A172 (cell line): ENCODE measurements at places on chromosomes 3 and 15. TPM values are rescaled to one million over a fixed set of nuclear protein-coding genes. Genes with fewer than 3 reads are reported as not detected.

The GOLGA8J gene
- 0.40 TPM in 1 of 2 replicates, not detected in the other for total RNA-seq

The OXTR gene
- 115 and 124 TPM in 2 replicates for total RNA-seq

The MESD gene
- 19.5 and 20.2 TPM in 2 replicates for total RNA-seq

The DOCK3 gene
- 1.4 TPM in 2 replicates for total RNA-seq

The TMC3 gene
- total RNA-seq, result not detected in 2 replicates

DNA sequence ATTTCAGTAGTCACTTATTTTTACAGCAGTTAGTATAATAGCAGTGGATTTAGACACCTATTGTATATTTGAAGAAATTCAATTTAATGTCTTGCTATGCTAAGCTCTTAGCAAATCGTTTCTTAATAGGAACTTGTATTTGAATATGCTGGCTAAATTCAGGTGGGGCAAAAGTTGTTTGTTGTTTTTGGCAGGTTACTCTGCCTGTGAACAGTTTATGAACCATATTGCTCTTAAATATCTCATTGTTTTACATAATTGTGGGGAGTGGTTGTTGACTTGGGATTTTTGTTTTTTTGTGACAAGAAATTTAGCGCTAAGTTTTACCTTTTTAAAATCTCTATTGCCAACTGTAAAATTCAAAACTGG lies 43.4 kb downstream of the NR2C2 start:
- DNase-seq, result no peak

GRCh38 chr3:32392536-32393302 lies 1.1 kb downstream of the CMTM7 start:
- DNase-seq, result peak; percentile 48

DNA sequence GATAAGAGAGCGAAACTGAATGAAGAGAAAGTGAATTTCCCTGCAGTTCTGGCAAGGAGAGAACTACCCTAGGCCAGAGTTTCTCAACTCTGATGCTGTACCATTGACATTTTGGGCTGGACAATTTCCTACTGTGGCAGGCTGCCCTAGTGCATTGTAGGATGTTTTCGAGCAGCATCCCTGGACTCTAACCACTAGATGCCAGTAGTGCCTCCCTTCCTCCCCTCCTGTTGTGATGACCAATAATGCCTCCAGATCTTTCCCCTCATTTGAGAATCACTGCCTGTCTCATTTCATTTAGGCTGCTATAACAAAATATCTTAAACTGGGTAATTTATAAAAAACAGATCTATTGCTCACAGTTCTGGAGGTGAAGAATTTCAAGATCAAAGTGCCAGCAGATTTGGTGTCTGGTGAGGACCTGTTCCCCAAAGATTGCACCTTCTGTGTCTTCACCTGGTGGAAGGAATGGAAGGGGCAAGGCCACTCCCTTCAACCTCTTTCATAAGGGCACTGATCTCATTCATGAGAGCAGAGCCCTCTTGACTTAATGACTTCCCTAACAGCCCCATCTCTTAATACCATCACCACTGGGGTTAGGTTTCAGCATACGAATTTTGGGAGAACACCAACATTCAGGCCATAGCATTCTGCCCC lies 188.9 kb upstream of the MEIS2 start:
- peak; percentile 6 for DNase-seq

DNA sequence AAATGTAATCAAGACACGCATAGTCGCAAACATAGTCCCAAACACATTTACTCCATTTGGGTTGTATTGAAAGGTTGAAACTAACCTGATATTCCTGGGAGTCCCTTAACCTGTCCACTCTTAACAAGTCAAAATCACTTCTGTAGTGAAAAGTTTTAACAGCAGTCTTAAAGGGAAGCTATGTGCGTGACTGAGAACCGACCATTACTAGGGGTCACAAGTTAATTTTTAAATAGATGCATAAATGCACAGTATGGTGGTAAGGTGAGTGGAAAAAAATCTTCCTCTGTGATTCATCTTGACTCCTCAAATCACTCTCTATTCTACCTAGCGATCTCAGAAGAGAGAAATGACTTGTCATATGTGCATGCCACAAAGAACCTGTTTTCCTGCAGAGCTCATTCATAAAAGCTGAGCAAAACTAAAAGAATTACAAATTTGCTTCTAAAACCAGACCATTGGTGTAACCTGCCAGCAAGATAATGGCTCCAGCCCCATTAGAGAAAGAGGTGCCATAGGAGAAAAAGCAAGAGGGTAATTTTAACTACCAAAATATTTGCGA lies 4.8 kb downstream of the GPR15 start:
- no peak for DNase-seq

GRCh38 chr3:48232734-48233133 lies 8.2 kb upstream of the ZNF589 start:
- peak; percentile 77 for DNase-seq

DNA sequence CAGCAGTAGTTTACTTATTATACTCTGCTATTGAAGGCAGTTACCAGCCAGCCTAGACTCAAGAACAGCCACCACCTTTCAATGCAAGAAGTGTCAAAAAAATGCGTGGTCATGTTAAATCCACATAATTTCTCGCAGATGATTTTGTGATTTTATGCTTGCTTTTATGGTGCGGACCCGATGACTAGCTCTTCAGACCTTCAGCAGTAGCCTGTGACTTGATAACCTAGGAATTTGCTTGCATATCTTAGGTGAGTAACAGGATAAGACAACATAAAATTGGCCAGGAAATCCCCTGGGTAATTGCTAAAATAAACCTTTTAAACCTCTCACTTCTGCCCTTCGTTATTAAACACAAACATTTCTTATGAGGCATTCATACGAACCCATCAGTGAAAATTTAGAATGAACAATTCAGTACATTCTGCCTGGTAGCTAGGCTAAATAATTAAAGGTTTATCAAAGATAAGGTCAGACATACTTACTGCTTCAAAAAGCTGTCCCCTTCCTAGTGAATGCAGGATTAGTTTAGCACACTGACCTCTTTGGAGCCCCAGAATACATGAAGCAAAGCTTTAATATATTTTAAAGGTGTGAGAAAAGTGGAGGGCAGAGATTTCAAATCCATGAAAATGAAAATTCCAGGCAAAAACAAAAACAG lies 798.8 kb downstream of the OTOL1 start:
- peak; percentile 98 for DNase-seq

DNA sequence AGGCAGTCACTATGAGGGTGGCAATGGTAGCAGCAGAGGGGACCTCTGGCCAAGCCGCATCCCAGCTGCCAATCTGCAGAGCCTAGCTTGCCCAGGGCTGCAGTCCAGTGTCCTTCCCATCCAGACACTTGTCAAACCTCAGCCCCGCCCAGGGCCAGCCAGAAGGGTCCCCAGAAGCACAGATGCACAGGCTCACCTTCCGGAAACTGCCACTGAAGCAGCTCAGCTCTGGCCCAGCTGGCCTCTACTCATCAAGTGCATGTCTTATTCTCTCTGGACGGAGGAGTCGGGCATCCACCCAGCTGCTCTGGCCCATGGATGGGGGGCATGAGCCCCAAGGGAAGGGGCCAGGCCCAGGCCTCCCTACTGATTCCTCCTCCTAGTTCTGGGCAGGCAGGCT lies 69.2 kb downstream of the DNAJB8 start:
- no peak for DNase-seq

DNA sequence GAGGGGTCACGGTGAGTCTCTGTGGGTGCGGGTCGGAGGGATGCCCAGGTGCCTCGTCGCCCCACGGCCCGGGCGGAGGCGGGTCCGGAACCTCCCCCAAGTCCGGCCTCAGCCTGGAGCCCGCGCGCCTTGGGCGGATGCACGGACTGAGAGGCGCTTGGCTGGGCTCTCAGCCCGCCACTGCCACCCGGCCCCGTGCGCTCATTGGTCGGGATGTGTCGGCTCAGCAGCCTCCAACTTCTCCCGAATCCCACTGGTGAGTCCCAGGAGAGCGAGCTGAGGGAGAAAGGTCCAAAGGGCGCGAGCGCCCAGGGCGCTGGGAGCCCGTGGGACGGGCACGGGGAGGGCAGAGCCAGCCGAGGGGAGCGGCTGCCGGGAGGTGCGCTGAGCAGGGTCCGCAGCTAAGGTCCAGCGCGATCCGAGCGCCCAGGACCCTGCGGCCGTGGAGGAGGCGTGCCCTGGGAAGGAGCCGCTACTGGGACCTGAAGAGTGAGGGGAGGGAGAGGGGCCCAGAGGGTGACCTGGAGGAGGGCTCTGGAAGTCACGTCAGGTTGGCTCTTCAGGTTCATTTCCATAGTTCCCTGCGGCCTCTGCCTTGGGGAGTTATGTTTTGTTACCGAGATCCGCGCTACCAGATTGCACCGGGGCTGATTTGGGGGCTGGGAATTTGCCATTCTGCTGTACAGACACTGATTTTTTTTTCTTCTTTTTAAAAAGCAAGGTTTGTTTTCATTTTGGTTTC lies at the start of gene MME:
MME (plus strand) TSS at position 574 of the 742 bp plus-strand sequence. CDS start 3,849 bp downstream, outside the sequence.
- DNase-seq, result peak; percentile 64

DNA sequence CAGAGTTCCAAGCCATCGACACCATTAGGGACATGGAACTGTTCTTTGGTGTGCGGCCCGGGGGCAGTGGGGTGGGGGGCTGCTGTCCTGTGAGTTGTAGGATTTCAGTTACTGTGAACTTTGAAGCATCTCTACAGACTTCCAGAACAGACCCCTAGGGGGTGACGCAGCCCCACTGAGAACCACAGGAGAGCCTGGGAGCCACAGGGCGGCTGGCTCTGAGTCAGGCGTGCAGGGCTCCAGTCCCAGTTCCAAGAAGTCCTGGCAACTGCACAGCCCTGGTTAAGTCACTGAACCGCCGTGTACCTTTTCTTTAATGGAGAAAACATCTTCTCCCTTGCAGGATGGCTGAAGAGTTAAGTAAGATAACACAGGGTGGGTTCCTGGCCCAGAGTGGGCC lies 23.5 kb upstream of the LRTM1 start:
- peak; percentile 82 for DNase-seq

DNA sequence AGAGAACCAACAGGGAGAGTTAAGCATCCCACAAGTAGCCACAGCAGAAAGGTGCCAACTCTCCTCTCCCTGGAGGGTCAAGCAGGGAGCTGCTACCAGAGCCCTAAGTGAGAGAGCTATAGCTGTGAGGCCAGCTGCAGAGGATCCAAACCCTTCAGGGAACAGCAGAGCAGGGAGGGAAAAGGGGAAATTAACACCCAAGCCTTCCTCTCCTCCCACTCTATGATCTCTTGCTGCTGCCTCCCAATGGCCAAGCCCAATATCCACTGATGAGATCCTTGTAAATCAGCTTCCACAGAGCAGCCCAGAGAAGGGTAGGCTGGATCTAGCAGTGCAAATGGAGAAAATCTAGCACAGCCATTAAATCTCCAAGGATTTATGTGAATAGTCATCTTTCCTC lies 68.2 kb upstream of the THBS1 start:
- DNase-seq, result no peak

- DNase-seq, result no peak
Observed at GRCh38 chr3:45124956-45125355, 21.2 kb downstream of the CDCP1 start.
